ENCODE measurements at places on chromosomes 12 and 14.

- DNase-seq = no peak
These were observed 13.9 kb downstream of the ATL1 start for GRCh38 chr14:50573862-50574261.

- no peak for DNase-seq
These were observed 226.3 kb downstream of the SPTSSA start for GRCh38 chr14:34235643-34236300.

DNA sequence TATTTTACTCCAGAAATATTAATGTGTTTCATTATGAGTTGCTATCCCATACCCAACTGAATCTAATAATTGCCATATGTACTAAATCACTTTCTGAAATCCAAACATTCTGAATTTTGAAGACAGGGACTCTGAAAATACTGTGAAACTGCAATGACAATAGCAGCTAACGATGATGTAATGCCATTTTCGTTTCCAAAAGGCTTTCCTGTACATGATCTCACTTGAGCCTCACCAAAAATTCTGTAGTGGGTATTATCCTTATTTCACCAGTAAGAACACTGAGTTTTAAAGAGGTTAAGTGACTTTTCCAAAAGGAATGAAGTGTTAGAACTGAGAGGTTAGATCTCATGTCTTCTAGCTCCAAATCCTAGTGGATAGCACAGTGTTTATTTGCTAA lies 133.3 kb downstream of the FLRT2 start:
- no peak for DNase-seq

- DNase-seq = no peak
These were observed 180.4 kb upstream of the ATP2B1 start for GRCh38 chr12:89889062-89889461.

DNA sequence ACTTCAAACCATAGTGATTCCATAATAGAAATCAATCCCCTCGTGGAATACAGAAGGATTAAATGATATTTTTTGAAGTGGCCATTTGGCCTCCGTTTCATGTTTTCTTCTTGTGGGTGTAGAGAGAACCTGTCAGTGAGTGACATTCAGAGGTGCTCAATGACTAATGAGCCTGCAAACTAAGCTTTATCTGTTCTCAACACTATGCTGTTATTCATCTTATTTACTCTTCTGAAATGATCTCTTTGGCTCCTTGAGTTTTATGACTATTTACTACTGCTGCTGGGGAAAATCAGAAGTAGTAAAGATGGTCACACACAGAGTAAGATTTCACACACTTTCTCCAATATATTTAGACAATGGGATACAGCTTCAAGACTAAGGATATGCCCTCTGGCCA lies 30.4 kb downstream of the ATP2B1 start:
- DNase-seq = no peak

Data from stimulated activated CD4-positive, alpha-beta T cell treated with anti-CD3 and anti-CD28 coated beads, Interleukin-12 subunit alpha, Interleukin-12 subunit beta, amount 100 ng/mL, for 4 hours (primary cell).